ENCODE measurements at places on chromosomes 7 and 10.

- no peak for DNase-seq
These were observed 32.6 kb downstream of the GRID1 start for GRCh38 chr10:86333826-86334487.

DNA sequence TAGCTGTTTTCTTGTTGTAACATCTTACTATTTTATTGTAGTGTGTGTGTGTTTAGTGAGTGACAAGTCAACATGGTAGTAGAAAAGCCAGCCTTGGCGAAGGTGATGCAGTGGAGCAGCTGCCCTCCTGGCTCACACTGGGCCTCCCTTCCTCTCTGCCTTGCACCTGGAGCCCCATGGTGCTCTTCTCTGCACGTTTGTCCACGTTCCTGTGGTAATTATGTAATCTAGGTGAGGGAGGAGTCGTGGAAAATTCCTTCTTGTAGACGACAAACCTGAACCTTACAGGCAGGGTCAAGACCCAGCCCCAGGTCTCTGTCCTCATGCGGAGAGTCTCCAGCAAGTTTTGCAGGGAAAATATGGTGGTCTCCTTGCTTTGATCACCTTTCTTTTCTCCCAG lies 348.3 kb upstream of the MKI67 start:
- no peak for DNase-seq

DNA sequence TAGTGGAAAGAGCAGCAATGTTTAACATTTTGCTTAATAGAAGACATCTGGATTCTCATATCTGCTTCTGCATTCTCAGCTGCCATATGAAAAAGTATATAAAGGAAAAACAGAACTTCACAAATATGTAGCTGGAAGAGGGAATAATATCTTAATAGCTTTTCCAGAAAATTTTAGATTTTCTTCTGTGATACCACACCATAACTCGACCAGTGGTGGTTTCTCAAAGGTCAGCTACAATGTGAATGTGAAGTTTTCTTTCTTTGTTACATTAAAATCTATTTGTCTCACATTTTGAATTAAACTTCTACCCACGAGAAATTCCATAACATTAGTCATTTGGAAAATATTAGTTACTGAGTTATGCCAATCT lies 339.8 kb downstream of the PARD3 start:
- DNase-seq: no peak

DNA sequence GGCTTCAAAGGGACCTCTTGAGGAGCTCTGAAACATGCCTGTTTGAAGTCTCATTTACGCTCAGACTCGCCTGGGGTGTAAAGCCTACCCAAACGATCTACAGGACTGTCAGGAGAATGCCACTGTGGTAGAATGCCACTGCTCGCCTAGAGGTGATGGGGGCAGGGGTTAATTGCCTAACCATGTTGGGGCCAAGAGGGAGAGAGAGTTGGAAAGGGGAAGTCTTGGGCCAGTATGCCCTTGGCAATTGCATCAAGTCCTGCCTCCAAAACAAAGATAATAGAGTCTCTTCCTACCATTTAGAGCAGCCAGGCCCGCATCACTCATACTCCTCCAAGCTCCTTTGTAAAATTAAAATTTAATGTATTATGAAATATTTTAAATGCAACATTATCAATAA lies 25.2 kb downstream of the CDK1 start:
- DNase-seq: no peak

DNA sequence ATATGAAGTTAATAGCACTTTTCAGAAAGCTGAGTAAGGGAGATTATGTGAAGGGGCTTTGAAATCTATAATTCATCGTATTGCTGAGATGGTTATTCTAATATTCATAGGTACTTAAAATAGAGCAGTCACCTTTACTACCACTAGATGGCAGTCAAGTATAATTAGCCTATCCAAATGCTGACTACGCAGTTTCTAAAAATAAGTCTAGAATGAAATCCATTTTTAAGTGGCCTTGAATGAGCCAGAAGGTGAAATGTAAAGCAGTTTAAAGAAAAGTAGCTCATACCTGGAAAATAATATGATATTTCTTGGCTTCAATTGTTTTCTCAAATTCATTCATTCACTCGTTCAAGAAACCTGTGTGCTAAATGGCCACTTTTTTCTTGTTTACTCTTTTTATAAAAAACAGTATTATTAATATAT lies 1277.1 kb downstream of the GATA3 start:
- DNase-seq: peak; percentile 58

All from ELR (cell line).